ENCODE measurements at places on chromosomes 5 and 9. TPM values are rescaled to one million over a fixed set of nuclear protein-coding genes. Genes with fewer than 3 reads are reported as not detected.

DNA sequence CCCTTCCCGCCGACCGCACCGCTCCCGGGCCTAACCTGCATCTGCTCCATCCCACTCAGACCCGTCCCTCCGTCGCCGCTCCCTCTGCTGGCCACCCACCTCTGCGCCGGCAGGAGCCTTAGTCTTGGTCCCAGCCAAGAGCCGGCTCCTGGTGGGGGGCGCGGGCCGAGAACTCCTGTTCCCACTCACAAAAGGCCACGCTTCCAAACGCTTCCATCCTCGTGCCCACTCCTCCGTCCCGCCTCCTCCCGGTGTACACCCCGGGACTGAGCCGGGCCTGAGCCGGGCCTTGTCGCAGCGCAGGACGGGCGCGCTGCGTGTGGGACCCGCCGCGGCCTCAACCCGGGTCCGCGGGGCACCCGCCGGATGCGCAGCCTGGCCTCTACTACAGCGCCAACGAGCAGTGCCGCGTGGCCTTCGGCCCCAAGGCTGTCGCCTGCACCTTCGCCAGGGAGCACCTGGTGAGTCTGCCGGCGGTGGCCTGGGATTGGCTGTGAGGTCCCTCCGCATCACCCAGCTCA lies 7.5 kb downstream of the ADAMTS13 start:
- no peaks in the 10 kb centered on the region for H3K36me3 ChIP-seq
- no peaks in the 10 kb centered on the region for H3K4me1 ChIP-seq
- peaks cover 5% of the 10 kb centered on the region for H3K27me3 ChIP-seq
- no peak for DNase-seq
- peak overlapping the region; percentile 41 for H3K4me3 ChIP-seq

GABRB2 gene
- total RNA-seq = 1.9 TPM

- H3K4me1 ChIP-seq = no peaks in the 10 kb centered on the region
- H3K27me3 ChIP-seq = peaks cover 7% of the 10 kb centered on the region
- no peaks in the 10 kb centered on the region for H3K36me3 ChIP-seq
Measured at GRCh38 chr5:132807163-132807838, 5.8 kb upstream of the SOWAHA start.

PLEKHG4B gene
- total RNA-seq = 43.6 TPM

- no peak overlapping the region for H3K4me3 ChIP-seq
- H3K36me3 ChIP-seq = no peaks in the 10 kb centered on the region
- H3K4me1 ChIP-seq = no peaks in the 10 kb centered on the region
Measured at GRCh38 chr9:10274175-10274574, 338.6 kb downstream of the PTPRD start.

EPB41L4A gene
- total RNA-seq = 4.6 TPM

GRCh38 chr5:84411832-84412605 lies 27.3 kb upstream of the EDIL3 start:
- H3K4me1 ChIP-seq = no peaks in the 10 kb centered on the region
- H3K27ac ChIP-seq = no peak overlapping the region
- DNase-seq = no peak
- H3K36me3 ChIP-seq = no peaks in the 10 kb centered on the region
- no peak overlapping the region for H3K4me3 ChIP-seq

DNA sequence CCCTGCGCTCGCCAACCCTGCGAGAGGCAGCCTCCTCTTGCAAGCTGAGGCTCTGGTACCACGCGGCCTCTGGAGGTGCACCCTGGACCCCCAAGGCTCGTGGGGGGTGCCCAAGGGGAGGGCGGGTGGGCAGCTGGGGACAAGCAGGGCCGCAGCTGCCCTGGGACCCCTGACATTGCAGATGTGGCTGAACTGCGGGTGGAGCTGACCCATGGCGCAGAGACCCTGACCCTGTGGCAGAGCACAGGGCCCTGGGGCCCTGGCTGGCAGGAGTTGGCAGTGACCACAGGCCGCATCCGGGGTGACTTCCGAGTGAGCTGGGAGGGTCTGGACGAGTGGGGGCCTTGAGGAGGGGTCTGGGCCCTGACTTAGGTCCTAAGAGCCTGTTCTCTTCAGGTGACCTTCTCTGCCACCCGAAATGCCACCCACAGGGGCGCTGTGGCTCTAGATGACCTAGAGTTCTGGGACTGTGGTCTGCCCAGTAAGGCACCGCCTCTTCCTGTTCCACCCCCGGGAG lies 1.5 kb downstream of the MAMDC4 start:
- DNase-seq = peak; percentile 45
- peaks cover 6% of the 10 kb centered on the region for H3K36me3 ChIP-seq
- no peak overlapping the region for H3K4me3 ChIP-seq
- no peak overlapping the region for H3K27ac ChIP-seq
- H3K4me1 ChIP-seq = no peaks in the 10 kb centered on the region
- no peaks in the 10 kb centered on the region for H3K27me3 ChIP-seq

- no peaks in the 10 kb centered on the region for H3K36me3 ChIP-seq
- H3K4me3 ChIP-seq = no peak overlapping the region
- no peak overlapping the region for H3K27ac ChIP-seq
- H3K27me3 ChIP-seq = no peaks in the 10 kb centered on the region
- no peak for DNase-seq
Measured at GRCh38 chr5:148817606-148818005, 8.8 kb upstream of the ADRB2 start.

DCAF12 gene
- total RNA-seq = 29.2 TPM

WNK2 gene
- 87.2 TPM for total RNA-seq

GRCh38 chr5:2715856-2716255 lies 35.6 kb downstream of the IRX2 start:
- no peak overlapping the region for H3K4me3 ChIP-seq
- no peak for DNase-seq
